Midbrain (tissue), 1 donor: ENCODE measurements at places on chromosomes 12 and 14.

DNA sequence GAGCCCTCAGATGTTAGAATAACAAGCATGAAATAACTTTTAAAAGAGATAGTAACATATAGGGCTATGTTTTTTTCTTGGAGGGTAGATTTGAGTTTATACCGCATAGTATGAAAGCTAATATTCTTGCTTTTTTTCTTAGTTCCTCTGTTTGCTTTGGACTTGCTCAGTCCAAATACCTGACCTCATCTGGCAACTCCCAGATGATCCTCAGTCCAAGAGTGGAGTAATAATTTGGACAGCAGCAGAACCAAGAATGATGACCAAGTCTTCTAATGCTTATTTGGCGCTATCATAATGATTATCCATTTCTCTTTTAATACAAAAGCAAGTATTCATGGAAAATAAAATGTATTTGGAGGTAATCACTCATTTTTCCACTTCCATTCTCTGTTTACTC lies 45.6 kb downstream of the GUCY2C start:
- no peak for DNase-seq

- no peak for DNase-seq
Measured at GRCh38 chr12:29608581-29608980, 111.1 kb upstream of the OVCH1 start.

GRCh38 chr12:28378736-28379135 lies 188.5 kb downstream of the CCDC91 start:
- DNase-seq = no peak

- DNase-seq = no peak
Measured at GRCh38 chr12:132546647-132547046, 56.7 kb downstream of the FBRSL1 start.
